ENCODE measurements at places on chromosomes 5 and 9. TPM values are rescaled to one million over a fixed set of nuclear protein-coding genes. Genes with fewer than 3 reads are reported as not detected.

The ATOSB gene
- total RNA-seq: 20.6 TPM

DNA sequence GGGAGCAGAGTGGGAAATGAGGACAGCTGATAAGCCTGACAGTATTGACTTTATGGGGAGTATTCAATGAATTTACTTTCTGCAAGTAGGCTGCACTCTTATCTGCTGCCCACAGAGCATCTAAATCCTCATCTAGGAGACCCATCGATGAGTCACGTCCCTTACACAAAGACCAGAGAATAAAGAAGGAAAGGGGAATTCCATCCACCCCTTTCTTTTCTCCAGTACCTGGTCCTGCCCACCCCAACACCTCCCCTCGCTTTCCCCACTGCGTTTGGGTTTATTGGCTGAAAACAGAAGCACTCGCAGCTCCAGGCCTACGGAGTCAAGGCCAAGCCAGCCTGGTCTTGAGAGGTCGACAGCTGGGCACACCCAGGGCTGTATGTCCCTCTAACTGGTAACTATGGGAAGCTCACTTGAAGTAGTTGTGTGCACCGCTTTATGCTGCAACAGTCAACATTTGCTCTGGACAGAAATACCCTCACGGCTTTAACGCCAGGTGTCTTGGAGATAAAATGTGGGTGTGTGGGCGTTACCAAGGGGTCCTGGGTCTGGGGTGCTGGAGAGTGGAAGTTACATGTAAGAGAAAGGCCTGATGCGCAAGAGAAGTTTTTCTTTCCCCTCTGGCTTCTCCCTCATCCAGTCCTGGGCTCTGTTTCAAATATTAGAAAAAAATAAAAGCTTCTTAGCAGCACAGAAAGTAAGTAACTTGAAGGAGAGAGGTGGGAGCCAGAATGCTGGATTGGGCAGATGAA, 14.5 kb upstream of the TAL2 start:
- no peaks in the 10 kb centered on the region for H3K4me1 ChIP-seq
- no peak overlapping the region for H3K27ac ChIP-seq
- H3K4me3 ChIP-seq: no peak overlapping the region
- DNase-seq: no peak

- no peak overlapping the region for H3K27ac ChIP-seq
- H3K36me3 ChIP-seq: no peaks in the 10 kb centered on the region
- DNase-seq: no peak
- no peaks in the 10 kb centered on the region for H3K27me3 ChIP-seq
Observed at GRCh38 chr5:112306956-112307355, 112.1 kb downstream of the EPB41L4A start.

GRCh38 chr5:80248378-80248777, 7.5 kb downstream of the SERINC5 start:
- no peaks in the 10 kb centered on the region for H3K36me3 ChIP-seq
- no peak overlapping the region for H3K27ac ChIP-seq

- H3K4me3 ChIP-seq: no peak overlapping the region
- no peak for DNase-seq
- no peak overlapping the region for H3K27ac ChIP-seq
Observed at GRCh38 chr5:11400316-11400715, 503.9 kb downstream of the CTNND2 start.

GRCh38 chr5:130335117-130335516, 430.9 kb downstream of the CHSY3 start:
- H3K27me3 ChIP-seq: no peaks in the 10 kb centered on the region
- H3K4me3 ChIP-seq: no peak overlapping the region
- no peak for DNase-seq
- H3K27ac ChIP-seq: no peak overlapping the region
- H3K36me3 ChIP-seq: no peaks in the 10 kb centered on the region
